ENCODE measurements at places on chromosomes 11 and 22. TPM values are rescaled to one million over a fixed set of nuclear protein-coding genes. Genes with fewer than 3 reads are reported as not detected.

DNA sequence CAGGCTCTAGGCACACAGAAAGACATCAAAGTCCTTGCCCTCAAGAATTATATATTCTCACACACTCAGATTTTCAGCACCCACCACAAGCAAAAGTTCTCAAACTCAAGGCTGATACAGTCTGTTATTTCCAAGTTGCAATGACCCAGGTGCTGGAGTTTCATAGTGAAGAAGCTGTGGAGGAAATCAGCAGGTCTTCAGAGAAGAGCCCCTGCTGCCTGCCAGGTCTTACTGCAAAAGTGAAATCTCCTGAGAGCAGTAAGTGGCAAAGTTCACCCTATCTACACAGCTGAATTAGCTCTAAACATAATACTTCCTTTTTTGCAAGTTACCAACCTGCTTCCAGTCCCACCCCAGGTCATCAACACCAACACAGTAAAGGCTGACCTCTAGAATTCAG lies 64.6 kb downstream of the RPL27A start:
- no peak for DNase-seq

DNA sequence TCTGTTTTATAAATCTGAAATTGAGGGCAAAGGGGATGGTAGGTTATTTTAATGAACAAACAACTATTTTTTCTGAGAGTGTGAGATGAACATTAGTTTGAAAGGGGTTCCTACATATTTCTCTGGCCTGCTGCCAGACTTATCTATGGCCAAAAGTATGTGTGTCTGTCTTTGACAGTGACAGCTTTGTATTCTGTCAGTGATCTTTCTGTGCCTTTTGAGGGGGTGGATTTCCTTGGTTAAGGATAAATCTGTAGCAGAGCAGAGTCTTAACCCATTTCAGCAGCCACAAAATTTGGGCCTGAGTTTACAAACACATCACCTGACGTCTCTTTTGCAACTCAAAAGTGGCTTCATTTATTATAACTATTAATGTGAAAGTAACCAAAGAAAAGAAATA lies 30.9 kb downstream of the ZFTA start:
- DNase-seq: no peak

DNA sequence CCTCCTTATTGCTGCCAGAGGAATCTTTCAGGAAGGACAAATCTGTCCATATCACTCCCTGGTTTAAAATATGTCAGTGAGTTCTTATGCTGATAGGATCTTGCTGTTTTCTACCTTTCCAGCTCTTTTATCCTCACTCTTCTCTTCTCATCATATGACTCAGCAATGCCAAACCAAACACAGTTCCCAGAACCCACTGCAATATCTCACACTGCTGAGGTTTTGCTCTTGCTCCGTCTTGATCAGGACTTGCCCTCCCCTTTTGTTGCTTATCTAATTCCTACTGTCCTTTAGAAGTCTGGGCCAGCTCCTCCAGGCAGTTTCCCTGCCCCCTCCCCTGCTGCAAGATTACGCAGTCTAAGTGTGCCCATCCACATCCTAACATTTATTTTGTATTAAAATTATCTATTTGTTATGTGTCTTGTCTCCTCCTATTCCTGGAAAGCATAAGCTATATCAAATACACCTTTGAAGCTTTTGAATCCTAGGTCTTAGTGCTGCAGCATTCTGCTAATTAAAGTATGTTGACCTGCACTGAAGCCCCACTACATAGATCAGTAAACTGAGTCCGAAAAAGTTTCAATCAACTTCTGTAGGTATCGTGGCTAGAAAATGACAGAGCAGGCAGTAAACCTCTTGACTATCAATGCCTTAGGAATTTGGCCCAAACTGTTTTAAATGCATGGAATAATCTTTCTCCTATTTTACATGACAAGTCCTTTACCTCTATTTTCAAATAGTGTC lies 119.2 kb upstream of the C11orf87 start:
- DNase-seq: no peak

DNA sequence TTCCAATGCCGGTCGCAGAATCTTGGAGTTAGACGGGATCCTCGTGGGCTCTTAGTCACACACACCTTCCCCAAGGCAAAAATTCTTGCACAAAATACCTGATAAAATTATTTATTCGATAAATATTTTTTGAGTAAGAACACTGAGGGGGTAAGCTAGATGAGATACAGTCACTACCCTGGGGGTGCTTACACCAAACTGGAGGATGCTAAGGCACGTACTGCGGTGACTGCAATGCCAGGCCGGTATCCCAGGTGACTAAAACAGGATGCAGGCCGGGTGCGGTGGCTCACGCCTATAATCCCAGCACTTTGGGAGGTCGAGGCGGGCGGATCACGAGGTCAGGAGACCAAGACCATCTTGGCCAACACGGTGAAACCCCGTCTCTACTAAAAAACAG lies 1.7 kb upstream of the MRTFA start:
- peak; percentile 71 for DNase-seq

GRCh38 chr22:29385748-29386147 lies 2.6 kb downstream of the AP1B1 start:
- DNase-seq: no peak

- no peak for DNase-seq
These were observed 2345.8 kb downstream of the LRRC4C start for GRCh38 chr11:39113606-39114005.

DNA sequence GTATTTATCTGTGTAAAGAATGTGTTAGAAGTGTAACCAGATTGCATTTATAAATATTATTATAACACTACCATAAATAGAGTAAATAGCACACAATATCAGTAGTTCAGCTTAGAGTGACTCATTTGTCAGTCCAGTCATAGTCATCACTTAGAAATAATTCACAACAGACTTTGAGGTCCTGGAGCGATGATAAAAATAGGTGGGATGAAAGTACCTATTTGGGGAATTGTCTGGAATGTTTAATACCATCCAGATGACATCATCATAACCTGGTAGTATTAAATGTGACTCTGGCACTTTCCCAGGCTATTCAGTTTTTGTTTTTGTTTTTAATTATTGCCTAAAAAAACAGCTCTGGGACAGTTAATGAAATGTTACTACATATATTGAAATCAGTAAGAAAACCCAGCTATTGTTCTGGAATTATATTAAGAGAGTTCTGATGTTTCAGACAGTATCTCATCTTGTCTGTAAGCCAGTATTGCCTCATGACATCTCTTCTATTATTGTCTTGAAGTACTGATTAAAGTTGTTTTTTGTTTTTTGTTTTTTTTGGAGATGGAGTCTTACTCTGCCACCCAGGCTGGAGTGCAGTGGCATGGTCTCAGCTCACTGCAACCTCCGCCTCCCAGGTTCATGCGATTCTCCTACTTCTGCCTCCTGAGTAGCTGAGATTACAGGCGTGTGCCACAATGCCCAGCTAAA lies 74.8 kb downstream of the SIK2 start:
- peak; percentile 59 for DNase-seq

GRCh38 chr22:29002603-29003002 lies 59.0 kb downstream of the C22orf31 start:
- DNase-seq: no peak

DNA sequence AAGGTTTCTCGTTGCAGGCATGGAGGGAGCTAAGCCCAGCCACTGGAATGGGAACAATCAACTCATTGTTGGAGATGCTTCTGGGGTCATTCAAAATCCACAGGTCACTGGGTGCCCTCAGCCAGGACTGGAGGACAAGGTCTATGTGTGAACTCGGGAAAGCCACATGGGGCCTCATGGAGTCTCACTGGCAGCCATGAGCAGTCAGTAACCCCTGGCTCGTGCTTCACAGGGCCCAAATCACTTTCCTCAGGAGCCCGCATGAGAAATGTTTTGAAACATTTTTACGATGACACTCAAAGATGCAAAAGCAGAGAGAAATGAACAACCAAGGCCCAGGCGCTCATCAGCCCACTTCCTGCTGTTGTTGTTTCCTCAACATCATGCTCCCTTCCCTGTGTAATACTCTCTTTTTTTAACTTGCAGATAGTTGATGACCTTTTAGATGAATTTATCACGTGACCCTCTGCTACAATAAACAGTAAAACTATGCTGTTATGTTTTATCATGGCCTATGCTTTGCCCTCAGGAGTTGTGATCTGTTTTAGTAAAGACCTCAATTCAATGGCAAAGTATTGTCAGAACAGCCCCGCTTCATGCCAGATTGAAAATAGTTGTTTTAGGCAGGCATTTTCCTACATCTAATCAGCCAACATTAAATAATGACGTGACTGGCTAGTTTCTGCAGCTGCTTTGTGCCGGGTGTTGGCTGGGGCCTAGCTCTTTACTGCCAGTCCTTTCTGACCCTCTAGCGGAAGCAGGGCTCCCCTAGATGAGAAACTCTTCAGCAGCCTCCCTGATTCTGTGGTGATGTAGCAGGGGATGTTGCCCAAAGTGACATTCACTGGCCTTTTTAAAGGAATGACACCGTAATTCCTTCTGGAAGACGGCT lies 39.7 kb downstream of the ADAMTS15 start:
- no peak for DNase-seq

DNA sequence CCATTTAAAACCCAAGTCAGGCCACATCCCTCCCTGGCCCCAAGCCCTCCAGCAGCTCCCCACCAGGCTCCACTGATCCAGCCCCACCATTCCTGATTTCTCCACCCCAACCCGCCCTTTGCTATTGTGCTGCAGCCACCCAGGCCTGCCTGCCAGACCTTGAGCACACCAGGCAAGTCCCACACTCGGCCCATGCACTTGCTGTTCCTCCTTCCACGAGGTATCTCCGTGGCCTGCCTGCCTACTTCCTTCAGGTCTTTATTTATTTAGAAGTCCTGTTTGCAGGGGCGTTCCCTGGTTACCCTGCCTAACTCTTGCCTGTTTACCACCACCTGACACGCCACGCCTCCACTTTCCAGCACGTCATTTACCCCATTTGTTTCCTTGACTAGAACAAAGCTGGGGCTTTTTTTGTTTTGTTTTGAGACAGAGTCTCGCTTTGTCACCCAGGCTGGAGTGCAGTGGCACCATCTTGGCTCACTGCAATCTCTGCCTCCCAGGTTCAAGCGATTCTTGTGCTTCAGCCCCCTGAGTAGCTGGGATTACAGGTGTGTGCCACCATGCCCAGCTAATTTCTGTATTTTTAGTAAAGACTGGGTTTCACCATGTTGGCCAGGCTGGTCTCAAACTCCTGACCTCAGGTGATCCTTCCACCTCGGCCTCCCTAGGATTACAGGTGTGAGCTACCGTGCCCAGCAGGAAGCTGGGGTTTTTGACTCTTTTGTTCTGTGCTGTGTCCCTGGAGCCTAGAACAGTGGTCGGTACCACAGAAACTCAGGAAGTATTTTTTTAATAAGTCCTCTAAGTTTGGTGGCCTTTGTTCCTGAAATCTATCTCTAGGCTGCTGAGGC lies 6.7 kb downstream of the CENPM start:
- DNase-seq: no peak

DNA sequence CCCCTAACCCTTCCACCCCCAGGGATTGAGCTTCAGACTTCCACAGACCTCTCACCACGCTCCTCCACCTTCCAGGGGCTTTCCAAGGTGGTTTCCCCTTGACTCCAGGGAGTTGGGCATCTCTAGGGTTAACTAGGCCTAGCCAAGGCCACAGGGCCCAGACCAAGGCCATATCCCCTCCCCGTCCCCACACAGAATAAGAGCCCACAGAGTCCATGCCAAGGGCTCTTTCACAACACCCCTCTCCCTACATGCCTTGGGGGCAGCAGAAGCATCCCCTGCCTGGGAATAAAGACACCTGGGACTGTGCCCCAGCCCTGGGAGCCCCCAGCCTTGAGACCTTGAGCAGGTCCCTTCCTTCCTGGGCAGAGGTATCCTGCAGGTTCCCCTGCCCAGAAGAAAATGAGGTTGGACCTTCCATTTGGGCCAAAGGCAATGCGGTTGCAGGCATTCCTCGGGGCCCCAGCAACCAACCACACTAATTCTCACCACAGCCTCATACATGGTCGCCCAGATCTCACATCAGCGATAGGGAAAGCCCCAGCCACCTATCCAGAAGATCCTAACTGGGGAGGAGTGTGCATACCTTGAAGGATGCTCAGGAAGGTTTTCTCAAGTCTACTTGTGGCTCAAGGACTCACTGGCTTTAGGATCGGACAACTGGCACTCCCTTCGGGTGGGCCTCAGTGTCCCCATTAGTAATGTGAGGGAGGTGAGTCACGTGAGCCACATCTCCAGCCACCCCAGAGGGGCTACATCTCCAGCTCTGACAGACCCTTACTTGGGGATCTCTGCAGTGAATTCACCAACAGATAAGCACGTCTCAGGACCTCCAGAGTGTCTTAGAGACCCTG lies 1.7 kb downstream of the GDPD5 start:
- no peak for DNase-seq

- no peak for DNase-seq
These were observed 548 bp downstream of the FDXACB1 start for GRCh38 chr11:111878385-111878848.

GRCh38 chr11:15418921-15419320 lies 304.2 kb downstream of the INSC start:
- DNase-seq: no peak

GRCh38 chr11:67514116-67514515 lies 6.2 kb upstream of the CDK2AP2 start:
- no peak for DNase-seq

DNA sequence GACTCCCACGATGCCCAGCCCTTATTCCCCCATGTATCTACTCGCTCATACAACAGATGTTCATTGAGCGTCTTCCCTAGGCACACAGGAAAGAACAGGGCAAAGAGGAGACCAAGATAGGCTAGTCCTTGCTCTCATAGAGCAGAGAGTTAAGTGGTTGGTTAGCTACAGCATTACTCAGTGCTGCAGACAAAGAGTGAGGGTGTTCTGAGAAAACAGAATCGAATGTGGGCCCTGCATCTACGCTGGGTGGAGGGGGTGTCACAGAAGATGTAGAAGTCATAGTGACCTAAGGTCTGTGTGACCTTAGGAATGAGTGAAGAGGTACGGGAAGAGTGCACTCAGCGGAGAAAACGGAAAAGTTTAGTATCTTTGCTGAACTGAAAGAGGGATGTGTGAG lies 12.3 kb downstream of the PSMD13 start:
- DNase-seq: no peak

DNA sequence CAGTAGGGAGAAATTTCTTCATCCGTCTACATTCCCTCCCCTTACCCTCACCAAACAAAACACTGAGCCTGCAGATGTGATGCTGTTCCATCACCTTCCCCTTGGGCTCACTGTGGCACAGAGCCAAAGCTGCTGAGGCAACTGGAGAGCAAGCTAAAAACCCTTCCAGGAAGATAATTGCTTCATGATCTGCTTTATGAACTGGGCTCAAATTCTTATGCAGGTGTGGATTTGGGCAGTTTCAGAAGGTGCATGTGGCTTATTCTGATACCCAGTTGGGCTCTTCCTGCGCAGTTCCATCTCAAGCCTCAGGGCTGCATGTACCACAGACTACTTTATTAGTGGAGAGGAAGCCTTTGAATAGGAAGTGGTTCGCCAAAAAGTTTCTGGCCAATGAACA lies 58.3 kb downstream of the AAMDC start:
- DNase-seq: no peak

- DNase-seq: no peak
These were observed 707.5 kb upstream of the ANO5 start for GRCh38 chr11:21485426-21485825.

KCNJ4 gene
- total RNA-seq: not detected

SPDYC gene
- not detected for total RNA-seq

CASP5 gene
- total RNA-seq: not detected

TMPRSS4 gene
- 1.1 TPM for total RNA-seq

RTN4RL2 gene
- total RNA-seq: 0.10 TPM

OR51I1 gene
- total RNA-seq: not detected

HBE1 gene
- total RNA-seq: not detected

CFAP300 gene
- total RNA-seq: 3.5 TPM

ARHGAP20 gene
- total RNA-seq: not detected

XKR3 gene
- not detected for total RNA-seq

TECTA gene
- total RNA-seq: 0.11 TPM

RFPL2 gene
- total RNA-seq: not detected

MED19 gene
- total RNA-seq: 23.5 TPM

CECR2 gene
- not detected for total RNA-seq

SMARCB1 gene
- 99.4 TPM for total RNA-seq

IGF2 gene
- 0.14 TPM for total RNA-seq

PKNOX2 gene
- total RNA-seq: 0.04 TPM

RELA gene
- total RNA-seq: 41.9 TPM
